ENCODE measurements at places on chromosomes 16 and 17.
A peak's percentile ranks its signal among the peaks of the same experiment; 100 is the strongest.

DNA sequence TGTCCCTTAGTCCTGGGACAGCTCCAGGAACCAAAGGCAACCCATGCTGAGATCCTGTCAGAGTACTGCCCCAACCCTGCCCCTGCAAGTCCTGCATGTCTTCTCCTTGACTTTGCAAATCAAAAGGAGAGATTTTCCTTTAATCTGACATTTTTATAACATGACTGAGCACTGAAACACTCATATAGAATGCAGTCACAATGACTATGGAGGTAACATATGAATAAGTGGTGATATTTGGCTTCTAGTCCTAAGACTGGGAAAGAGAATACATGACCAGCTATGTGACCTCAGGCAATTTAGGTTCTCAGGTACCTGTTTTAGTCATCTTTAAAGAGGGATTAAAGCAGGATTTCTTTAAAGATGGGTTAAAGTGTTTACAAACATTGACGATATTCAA is 941.6 kb upstream of the CDH8 start:
- DNase-seq: no peak

DNA sequence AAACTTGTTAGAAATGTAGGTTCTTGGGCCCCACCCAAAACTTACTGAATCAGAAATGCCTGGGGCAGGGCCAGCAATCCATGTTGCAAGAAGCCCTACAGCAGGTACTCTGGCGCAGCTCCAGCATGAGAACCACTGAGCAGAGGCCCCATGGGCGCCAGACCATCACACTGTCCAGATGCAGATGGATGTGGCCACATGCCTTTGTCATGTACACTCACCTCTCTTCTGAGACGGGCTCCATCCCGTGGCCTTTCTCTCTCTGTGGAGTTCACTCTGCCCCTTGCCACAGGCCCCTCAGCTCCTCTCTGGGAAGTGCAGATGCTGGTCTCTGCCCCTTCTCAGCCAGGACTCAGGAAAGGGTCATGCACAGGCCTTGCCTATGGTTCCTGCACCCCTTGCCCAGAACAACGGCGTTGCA is 2.3 kb upstream of the CCNF start:
- DNase-seq: no peak

GRCh38 chr17:73379826-73380225 is 68.0 kb upstream of the CDC42EP4 start:
- DNase-seq: no peak

DNA sequence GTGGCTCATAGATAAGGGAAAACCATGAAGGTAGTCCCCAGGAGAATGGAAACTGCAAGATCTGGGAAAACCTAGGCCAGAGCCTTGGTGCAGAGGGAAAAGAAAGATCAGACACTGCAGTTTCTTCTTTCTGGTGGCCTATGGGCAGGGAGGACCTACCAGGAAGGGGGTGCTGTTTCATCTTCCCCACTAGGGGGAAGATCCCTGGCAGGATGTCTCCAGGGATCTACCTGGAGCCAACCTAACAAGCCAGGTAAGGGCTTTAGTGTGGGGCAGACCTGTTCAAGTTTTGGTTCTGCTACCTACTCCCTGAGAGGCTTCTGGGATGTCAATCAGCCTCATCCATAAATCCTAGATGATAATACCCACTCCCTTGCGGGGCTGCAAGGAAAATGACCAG is 21.4 kb downstream of the TOM1L2 start:
- DNase-seq: no peak

DNA sequence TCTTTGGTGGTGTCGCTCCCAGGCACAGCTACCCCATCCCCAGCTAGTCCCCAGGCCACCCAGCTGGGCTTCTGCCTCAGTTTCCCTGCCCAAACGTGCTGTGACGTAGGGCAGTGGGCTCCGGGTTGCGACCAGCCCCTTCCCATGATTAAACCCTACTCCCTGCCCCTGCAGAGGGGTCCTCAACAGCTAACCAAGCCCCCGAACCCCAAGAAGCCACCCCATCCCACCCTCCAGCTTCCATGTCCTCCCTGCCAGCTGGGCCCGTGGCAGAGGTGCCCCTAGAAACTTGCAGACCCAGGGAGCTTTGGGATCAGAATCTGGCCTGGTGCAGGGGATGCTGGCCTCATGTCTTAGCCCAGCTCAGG is 879 bp upstream of the NTN3 start:
- no peak for DNase-seq

- DNase-seq: no peak
Measured at GRCh38 chr16:75494184-75494583, 1.1 kb downstream of the CHST6 start.

GRCh38 chr16:637081-638018 is 1.2 kb upstream of the METTL26 start:
- DNase-seq: peak; percentile 88

DNA sequence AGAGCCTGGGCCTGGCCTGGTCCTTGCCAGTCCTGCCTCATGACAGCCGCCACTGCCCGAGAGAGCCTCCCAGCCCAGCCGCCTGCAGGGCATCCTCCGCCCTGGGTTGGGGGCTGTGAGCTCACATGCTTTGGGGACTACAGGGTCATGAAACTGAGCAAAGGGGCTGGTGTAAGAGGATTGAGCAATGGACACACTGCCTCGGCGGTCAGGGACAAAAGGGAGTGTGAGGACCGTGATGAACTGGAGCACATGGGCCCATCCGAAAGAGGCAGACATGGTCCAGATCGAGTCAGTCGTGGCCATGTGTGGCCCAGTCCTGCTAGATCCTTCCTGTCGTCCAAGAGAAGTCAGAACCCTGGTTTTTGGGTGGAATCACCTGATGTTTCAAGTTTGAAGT is 52.3 kb downstream of the GSG1L start:
- DNase-seq: no peak

DNA sequence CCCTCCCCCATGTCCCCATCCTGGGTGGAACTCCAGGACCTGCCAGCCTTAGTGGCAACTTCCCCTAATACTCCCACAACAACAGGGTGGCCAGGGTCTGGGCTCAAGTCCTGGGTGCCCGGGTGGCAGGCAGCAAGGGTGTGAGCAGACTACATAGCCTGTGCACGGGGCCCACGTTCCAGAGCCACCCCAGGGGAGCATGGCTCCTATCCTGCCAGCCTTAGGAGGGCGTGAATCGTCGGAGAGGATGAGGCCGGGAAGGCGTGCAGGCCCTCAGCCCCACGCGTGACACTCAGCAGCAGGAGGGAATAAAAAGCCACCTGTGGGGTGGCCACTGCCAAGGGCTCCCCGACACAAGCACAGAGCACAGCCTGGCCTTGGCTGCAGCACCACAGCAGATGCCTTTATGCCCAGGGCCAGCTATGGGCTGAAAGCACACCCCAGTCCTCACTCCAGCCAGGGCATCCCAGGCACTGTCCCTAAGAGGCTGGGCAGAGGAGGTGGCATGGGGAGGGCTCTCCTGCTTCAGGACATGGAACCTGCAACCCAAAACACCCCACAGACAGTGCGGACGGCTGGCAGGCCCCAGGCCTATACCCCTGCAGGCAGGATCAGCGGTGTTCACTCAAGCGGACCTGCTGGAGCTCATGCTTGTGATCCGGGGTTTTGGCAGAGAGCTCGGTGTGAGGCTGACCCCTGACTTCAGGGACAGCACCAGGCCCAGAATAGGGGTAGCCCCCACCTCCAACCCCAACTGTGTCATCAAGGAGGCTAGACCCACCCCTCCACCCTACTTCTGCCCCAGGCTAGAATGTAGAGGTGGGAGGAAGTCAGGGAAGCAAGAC is 2.7 kb downstream of the BCAR1 start:
- no peak for DNase-seq

DNA sequence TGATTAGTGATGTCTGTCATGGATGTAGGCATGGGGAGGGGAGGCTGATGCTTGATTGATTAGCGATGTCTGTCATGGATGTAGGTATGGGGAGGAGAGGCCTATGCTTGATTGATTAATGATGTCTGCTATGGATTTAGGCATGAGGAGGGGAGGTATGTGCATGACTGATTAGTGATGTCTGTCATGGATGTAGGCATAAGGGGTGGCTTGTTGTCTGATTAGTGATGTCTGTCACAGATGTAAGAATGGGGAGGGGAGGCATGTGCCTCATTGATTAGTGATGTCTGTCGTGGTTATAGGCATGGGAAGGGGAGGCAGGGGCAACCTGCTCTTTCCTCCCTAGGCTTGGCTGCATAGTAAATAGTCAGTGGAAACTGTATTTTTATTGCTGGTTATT is 409.4 kb downstream of the HAPSTR1 start:
- DNase-seq: no peak

- DNase-seq: no peak
Measured at GRCh38 chr16:25835126-25835525, 143.4 kb downstream of the HS3ST4 start.

GRCh38 chr17:3944485-3945388 is 19.5 kb downstream of the ATP2A3 start:
- peak; percentile 90 for DNase-seq

GRCh38 chr16:13997933-13998332 is 73.2 kb upstream of the MRTFB start:
- no peak for DNase-seq

DNA sequence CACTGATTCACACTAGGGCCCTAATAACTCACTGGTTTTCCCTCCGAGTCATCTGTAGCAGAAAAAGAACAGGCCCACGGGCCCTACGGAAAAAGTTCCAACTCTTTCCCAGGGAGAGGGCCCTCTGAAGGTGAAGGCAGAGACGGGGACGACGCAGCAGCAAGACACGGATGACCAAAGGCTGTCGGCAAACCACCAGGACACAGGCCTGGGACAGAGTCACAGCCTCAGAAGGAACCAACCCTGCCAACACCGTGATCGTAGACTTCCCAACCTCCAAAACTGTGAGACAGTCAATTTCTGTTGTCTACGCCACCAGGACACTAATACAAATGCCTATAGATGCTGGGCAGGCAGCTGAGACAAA is 5.2 kb upstream of the SPHK1 start:
- no peak for DNase-seq

DNA sequence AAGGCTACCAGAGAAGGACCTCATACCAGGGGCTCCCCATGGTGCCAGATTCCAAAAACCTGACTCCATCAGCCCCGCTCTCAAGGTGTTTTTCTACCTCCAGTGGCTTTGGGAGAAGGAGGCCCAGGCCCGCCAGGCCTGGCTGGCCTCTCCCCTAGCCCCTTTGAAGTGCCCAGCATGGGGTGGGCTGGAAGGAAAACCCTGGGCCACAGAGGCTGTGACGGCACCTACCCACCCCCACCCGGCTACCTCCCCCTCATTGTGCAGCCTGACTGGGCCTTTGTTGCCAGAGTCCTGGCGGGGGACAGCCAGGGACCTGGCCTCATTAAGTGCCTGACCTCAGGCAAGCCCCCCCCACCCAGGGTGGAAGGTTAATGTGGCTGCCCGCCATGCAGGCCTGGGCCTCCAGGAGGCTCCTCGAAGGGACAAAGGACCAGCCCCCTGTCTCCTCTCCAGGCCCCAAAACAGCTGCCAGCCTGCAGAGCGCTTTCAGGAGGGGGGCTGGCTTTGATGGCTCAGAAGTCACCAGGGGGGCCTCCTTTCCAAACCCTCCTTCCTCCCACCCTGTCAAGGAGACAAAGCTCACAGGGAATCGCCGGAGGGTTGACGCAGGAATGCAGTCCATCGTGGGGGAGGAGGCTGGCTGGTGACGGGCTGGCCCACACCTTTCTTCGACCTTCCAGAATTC is 159.4 kb downstream of the ZNF423 start:
- DNase-seq: peak; percentile 26

DNA sequence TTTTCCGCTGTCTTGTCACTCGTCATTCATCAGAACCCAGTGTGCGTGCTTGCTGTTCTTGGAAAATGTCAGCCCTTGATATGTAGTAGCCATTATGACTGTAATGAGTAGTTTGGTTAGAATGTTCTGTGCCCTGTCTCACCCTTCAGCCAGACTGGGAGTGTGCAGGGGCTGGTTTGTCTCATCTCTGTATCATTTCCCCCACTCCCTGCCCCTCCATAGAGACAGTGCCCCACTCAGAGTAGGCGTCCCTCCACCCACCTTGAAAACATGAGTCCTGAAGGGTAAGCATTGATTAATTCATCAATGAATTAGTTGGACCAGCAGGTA is 137.0 kb upstream of the PLCG2 start:
- no peak for DNase-seq

GRCh38 chr16:28131181-28131580 is 67.7 kb upstream of the GSG1L start:
- DNase-seq: no peak

DNA sequence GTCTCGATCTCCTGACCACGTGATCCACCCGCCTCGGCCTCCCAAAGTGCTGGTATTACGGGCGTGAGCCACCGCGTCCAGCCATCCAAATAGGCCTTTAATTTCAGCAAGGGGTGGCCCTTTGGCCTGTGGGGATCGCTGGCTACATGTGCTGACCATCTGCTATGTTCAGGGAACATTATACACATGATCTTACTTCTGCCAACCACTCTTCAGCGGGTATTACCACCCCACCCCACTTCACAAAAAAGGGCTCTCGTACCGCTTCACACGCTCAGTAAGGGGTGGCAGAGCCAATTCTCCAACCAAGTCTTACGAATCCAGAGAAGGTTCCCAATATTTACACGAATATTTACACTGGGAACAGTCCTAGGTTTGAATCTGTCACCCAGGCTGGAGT is 11.8 kb downstream of the CCDC92B start:
- no peak for DNase-seq

- DNase-seq: no peak
Measured at GRCh38 chr16:4376126-4376892, 4.7 kb downstream of the VASN start.

DNA sequence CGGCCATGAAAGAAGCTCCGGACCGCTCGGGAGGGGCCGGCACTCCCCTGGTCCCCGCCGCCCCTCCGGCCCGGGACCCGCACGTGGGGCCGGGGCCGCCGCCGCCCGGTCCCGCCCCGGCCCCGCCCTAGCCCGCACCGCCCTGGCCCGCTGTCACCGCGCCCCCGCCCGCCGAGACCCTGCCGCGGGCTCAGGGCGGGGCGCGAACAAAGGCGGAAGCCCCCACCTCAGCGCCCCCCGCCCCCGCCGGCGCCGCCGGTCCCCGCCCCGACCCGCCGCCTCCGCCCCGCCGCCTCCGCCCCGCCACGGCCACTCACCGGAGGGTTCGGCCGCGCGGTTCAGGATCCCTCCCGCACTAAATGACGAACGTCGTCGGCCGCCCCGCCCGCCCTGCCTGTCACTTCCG is at the start of gene ARHGDIA:
Gene ARHGDIA, minus strand, starts transcription at position 357 of the 406 bp plus-strand sequence. CDS start 1,407 bp downstream, outside the sequence.
- no peak for DNase-seq

GRCh38 chr16:76278086-76278485 is 885 bp downstream of the CNTNAP4 start:
- DNase-seq: no peak

Measured in endothelial cell (in vitro differentiated cells).